Hepatocyte (in vitro differentiated cells): ENCODE measurements at places on chromosomes 2 and 18.

- peak; percentile 50 for DNase-seq
Measured at GRCh38 chr18:56702946-56703345, 51.8 kb downstream of the WDR7 start.

- peak; percentile 50 for DNase-seq
Measured at GRCh38 chr2:85409845-85410583, at the start of gene CAPG. Gene CAPG (minus strand): TSS chr2:85410366. CDS start chr2:85402145, 8,221 bp downstream.

DNA sequence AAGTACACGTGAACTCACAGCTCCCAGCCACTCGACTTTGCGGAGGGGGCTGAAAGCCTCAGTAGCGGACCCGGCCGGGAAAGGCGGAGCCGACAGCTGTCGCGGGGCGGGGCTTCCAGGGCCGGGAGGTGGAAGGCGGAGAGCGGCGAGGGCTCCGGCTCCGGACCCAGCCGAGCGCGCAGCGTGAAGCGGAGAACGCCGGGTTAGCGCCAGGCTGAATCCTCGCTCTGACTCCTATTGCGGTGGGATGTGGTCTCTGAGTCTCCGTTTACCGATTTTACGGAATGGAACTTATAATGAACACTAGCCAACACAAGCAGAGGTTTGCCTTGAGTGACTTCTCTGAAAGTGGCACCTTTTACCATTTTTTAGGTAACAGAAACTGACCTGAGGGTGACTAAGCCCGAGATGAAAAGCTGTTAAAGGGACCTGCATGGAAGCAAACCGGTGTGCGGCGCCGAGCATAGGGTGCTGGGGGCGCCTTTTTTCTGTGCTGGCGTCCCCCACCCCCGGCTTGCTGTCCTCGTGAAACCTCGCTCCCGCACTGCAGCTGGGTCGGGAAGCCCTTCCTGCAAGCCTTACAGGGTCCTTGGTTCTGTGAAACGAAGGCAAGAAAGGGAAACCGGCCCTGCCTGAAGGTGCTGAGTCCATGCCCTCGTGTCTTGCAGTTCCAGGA lies 72.9 kb downstream of the EN1 start:
- peak; percentile 83 for DNase-seq

DNA sequence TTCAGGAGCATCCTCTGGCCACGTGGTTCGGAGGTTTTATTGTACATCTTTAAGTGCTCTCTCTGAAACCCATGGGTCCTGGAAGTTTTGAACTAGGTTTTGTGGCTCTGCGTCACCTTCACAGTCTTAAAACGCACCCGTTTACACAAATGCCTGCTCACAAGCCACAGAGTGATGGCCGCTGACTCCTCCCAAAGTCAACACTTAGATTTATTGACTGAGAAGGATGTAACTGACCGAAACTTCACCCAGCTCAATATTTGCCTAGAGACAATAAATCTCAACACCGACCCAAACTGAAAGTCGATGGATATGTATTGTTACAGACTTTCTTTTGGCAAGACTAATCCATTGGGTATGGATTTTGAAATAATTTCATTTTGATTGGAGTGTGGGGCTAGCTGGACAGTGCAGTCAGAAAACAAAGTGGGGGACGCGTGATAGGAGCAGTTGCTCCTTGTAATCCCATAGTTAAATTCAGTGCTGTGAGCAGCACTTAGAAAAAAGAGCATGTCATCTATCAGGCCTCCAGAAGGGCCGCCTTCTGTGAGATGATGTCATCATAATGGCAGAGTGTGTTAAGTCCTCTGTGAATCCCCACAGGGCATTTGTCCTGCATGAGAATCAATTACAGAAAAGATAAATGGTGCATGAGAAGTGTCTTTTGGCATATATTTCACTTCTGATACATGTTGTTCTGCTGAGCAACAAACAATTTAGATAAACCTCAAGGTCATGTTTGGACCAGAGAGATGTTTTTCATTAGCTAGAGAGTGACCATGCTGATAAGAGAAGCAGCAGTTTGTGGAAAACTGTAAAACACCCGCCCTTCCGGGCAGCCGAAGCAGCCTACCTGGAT lies 183.7 kb downstream of the INO80D start:
- peak; percentile 75 for DNase-seq

- DNase-seq = peak; percentile 34
Measured at GRCh38 chr2:201913201-201913600, 106.9 kb downstream of the CDK15 start.

DNA sequence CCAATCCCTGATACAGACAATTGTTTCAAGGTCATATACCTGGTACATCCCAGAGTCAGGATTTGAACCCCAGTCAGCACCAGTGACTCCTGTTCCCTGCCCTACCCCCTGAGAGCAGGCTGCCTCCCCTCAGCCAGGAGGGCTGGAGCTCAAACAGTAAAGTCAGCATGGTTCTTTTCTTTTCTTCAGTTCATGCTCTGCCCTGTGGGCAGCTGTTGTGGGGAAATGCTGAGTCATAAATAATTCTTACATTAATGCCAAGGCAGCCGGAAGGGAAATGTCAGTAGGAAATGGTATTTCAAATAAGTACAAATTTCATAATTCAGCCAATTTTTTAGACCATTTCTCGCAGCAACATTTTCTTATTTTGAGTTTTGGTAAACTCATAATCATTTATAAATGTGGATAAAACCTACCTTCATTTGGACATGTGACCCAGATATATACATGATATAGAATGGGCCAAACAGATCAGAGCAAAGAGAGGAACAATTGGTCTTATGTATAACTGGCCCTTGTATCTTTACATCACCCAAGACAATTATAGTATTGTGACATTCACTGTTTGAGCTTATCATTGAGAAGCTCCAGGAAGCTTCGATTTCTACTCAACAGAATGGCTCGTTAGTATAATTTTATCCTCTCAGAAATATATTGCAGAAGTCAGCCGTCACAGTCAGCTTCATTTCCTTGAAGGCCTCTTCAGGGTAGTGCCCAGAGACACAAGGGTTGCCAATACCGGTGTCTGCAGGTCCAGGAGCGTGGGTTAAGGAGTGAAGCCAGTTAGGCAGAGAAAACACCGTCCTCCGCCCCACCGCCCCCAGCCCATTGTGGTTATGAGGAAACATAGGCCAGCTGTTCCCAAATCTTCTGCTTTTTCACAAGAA lies 28.0 kb upstream of the SCYGR1 start:
- DNase-seq = no peak

- no peak for DNase-seq
Measured at GRCh38 chr18:36035253-36035652, 32.1 kb downstream of the RPRD1A start.

GRCh38 chr2:174981331-174981730 lies 23.9 kb downstream of the CHN1 start:
- DNase-seq = no peak

DNA sequence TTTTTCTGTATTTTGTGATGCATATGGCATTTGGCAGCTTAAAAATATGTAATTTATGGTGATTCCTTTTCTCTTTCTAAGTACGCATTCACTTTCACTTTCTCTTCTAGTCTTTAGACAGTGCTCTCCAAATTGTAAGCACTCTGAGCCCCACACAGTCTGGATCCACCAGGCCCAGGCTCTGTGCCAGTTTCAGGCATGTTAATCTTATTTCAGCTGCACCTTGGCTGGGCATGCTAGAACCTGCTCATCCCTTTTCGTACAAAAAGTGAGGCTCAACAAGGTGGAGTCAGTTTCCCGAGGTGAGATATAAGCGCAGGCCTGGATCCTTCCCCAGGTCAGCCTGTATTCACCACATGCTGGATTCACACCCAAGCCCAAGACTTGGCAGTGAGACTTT lies 203.9 kb downstream of the MTX2 start:
- no peak for DNase-seq

GRCh38 chr2:216047397-216047796 lies 34.0 kb upstream of the MREG start:
- DNase-seq = no peak

DNA sequence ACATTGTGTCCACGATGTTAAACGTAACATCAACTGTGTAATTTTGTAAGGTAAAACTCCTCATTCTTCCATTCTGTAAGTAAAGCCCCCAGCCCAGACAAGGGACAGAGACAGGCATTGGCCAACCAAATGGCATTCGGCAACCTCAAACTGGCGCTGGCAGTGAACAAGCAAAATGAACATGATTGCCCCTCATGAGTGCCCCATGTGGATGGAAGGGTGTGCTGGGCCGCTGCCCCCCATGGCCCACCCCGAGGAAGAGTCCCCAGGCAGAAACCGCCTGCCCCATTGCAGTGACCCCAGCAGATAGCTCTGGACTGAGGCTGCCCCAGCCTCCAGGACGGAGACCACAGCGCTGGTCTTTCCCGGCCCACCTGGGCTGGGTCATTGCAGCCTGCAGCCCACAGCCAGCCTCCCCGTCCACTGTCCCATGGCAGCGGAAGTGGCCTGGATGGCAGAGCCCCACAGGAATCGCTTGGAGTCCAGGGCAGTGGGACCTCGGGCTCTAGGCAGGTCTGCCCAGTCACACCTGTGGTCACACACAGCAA lies 220.2 kb downstream of the HDAC4 start:
- no peak for DNase-seq

DNA sequence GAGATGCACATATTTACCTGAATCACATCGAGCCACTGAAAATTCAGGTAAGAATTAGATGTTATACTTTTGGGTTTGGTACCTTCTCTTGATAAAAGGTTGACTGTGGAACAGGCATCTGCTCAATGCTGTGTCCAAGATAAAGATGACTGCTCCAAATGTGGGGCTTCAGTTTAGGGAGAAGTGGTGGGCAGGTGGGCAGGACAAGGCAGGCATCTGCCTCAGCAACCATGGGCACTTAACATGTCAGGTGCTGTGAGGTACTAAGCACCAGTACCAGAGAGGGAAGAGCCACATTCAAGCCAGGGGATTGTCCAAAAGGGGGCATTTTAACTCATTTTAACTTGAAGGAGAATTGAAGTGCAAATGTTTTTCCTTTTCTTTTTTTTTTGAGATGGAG lies 14.0 kb downstream of the TYMS start:
- DNase-seq = no peak
